GM13977 (cell line): ENCODE measurements at places on chromosomes 13 and 19.

DNA sequence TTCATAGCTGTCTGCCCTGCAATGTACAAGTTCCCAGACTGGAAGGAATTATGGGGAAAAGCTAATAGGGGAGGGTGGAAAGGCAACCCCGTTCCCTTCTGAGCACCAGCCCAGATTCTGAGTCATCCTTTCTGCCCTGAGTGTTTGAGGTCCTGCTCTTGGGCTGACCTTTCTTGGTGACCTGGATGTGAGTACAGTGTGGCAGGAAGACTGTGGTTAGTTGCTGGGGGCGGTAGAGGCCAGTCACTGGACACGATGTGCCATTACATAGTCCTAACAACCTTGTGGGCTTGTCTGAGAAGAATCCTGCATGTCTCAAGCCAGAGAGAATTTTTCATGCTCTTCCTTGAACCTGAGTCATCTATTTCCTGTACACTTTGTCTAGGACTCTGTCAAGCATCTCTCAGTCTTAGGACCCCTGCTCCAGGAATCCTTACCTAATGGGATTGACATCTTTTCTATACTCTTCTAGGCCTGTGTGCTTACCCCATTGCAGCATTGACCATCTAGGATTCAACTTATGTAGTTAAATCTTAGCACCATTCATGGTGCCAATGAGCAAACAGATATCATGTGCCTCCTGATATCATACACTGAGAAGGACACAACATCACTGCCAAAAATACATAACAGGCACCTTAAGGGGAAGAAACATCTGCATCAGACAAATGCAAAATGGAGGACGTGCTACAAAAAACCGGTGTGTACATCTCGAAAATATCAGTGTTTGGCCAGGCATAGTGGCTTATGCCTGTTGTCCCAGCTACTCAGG, 8.1 kb upstream of the ANGPTL4 start:
- DNase-seq: no peak

DNA sequence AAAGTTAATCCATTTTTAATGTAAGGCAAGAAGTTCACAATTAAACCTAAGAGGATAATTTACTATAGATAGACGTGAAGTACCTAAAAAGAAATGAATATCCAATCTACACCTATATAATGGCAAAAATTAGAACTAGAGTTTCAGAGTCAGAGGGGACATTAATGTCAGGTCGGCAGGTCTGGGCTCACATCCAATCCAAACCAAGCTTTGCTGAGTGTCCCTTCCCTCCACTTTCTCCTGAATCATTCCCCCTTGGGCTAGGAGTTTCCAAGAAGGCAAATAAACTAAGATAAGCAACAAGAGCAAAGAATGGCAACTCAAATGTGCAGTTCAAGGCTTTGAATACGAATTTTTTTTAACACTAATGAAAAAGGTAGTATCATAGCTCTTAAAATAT, 2.9 kb downstream of the FLT3 start:
- no peak for DNase-seq

DNA sequence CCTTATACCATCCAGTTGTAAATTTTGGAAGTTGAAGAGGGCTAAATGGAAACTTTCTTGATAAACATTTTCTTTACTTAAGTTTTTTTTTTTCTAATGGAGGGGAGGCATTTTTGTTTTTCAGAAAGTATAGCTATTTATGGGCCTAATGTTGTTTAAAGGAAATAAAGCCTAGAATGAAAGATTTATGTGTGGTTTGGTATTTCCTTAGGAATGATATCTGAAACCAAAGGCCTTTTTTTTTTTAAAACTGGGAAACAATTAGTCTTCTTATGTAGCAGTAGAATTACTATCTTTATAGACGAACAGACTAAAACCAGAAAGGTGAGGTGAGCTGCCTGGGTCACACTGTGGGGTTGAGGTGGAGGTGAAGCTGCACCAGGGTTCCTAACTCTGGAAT, 80.1 kb downstream of the ESD start:
- DNase-seq: no peak

DNA sequence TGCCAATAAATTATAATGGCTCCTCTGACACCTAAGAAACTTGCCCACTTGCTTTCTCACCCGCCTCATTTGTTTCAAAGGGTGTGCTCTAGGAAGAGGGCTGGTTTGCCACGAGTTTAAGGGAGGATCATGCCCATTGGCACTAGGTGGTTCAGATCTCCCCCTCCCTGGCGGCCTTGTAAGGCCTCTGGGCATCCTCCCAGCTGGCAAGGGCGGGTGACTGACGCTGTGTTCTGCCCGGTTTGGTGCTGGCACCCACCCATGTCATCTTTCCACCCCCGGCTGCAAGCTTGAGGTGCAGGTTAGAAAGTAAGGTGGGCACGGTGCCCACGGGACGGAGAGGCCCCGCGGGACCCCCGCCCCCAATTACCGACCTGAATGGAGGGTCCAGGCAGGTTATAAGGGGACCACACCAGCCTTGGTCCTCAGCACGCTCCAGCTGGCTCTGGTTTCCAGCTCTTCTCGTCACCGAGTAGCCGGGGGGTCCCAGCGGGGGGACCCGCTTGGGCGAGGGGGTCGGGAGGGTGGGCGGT, 90.4 kb downstream of the PTPRS start:
- DNase-seq: no peak

GRCh38 chr13:109785892-109786450, 412 bp downstream of the IRS2 start:
- DNase-seq: no peak

- no peak for DNase-seq
Measured at GRCh38 chr13:43319617-43320444, 296.4 kb downstream of the DNAJC15 start.

DNA sequence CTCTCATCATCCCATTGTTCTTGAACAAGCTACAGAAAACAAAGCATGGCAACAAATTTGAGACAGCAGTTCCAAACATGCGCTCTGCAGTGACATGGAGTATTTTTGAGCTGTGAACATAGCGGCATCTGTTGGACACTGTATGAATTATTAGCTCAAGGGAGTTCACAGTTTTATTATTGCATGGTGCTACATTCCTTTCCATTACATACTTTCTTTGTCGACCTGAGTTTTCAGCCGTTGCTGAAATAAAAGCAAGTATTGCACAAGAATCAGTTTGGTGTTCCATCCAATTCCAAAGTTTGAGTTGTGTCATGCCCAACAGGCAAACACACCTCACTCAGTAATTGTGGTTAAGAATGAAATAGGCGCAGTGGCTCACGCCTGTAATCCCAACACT, 30.1 kb upstream of the METTL21C start:
- no peak for DNase-seq

DNA sequence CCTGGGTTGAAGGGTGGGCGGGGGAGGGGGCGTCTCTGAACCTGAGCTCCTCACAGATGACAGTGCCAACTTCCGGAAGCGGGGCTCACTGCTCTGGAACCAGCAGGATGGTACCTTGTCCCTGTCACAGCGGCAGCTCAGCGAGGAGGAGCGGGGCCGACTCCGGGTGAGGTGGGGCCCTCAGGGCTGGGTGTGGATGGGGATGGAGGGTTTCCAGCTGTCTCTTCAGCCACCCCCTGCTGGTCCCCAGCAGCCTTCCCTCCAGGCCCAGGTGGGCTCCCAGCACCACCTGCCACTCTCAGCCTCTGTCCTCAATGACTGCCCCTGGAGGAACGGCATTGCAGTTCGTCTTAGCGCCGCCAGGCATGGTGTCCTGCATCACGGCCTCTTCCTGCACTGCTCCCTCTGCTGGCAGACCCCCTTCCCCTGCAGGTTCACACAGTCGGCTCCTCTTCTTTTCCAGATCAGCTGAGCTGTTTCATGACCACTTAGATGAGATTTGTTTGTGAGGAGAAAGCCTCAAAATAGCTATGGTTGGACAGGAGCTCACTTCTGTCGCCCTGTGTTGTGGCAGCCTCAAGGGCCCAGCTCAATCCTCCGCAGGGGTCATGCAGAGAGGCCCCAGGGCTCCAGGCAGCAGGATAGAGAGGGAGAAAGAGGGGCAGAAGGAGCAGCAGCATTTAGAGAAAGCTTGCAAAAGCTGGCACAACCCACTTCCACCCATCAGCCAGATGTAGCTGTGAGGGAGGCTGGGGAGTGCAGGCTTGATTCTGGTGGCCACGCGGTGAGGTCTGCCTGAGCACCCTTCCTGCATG, 2.5 kb upstream of the GARIN5A start:
- no peak for DNase-seq

DNA sequence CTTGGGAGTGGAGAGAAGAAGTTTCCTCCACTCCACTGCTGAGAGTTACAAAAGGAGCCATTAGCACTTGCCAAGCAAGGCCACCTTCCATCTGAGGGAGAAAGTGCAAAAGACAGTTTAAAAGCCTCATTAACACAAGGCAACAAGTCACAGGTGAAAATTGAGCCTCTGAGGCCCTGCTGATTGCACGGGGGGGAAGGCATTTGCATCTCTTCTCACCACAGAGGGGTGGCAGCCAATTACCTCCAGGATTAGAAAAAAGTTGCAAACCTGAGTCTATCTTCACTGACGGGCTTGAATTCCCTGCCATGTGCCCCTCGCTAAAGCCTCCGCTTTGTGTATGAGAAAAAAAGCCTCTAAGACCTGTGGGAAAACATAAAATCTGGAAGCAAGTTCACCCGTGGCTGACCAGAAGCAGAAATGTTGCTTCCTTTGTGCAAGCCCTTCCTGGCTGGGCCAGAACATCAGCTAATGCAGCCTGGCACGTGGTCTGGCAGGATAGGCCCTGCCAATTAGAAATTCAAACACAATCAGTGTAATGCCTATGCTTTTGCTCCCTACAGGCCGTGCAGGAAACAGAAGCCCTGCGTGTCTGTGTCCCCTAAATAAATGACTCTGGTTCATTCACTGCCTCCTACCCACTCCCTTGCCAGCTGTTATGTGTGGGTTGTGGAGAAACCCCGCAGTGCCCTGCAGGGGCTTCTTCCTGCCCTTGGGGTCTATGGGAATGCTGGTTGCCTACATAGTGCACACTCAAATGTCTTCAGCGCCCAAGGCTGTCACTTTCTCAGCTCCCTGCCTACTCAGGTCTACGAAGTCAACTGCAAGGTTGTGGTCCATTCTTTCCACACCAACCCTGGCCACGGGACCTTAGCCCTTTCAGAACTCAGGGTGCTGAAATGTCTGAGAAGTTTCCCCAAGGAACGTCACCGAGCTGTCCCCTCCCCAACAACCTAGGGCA, 150.2 kb downstream of the UQCRFS1 start:
- no peak for DNase-seq

GRCh38 chr13:35595181-35595580, 118.7 kb upstream of the MAB21L1 start:
- DNase-seq: no peak

DNA sequence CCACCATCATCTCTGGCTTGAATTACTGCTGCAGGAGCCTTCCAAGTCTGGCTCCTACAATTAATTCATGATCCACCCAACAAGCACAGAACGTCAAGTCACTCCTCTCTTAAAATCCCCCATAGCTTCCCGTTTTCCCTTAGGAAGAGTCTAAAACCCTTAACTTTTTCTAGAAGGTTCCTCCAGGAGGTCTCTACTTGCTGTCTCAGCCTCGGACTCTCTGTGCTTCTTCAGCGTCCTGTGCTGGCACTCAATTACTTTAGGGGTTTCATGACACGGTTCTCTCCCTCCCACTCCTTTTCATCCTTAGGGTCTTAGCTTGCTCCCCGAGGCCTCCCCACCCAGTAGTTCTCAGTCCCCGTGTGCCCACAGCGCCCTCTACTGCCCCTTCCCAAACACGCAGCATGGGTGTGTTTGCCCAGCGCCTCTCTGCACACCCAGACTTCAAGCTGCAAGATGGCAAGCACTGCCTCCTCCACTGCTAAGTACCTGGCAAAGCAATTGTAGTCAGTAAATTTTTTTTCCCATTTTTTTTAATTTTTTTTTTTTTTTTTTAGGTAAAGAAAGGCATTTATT, 25.8 kb upstream of the MAP3K10 start:
- peak; percentile 76 for DNase-seq

GRCh38 chr13:40981361-40981760, 37.8 kb downstream of the ELF1 start:
- no peak for DNase-seq

DNA sequence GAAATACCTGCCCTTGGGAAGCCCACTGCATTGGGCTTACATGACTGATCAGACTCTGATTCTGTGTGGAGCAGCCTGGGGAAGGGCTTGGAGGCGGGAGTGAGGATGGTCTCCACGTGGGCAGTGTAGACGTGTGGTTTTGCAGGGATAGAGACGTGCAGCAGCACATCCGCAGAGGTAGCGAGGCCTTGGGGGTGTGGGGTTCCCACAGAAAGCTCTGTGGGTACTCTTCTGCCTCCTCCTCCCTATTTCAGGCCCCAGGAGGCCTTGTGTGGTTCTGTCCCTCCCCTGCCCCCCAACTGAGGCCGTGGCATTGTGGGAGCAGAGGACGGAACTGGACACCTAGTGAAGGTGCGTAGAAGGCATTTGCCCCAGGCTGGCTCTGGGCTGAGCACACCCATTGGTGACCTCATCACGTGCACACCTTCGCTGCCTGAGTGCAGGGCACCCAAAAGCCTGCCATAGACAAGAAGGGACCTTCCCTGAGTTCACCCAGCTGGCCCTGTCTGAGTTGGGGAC, 28.9 kb downstream of the PPP1R37 start:
- no peak for DNase-seq

DNA sequence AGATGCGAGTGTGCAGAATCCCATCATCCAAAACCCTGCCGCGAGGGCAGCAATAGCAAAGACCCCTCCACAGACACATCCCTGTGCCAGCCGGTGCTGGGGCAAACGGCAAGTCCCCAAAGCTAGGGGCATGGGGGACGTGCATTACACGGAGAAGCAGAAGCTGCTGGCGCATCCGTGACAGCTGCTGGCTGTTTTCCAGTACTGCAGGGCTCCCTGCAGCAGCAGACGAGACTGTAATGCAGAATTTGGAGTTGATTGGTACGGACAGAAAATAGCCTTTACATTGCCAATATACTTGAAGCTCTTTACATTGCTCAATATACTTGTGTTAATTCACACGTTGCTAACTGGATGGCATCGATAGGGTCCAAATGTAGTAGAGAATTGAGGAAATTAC, 77.2 kb upstream of the TMTC4 start:
- no peak for DNase-seq

DNA sequence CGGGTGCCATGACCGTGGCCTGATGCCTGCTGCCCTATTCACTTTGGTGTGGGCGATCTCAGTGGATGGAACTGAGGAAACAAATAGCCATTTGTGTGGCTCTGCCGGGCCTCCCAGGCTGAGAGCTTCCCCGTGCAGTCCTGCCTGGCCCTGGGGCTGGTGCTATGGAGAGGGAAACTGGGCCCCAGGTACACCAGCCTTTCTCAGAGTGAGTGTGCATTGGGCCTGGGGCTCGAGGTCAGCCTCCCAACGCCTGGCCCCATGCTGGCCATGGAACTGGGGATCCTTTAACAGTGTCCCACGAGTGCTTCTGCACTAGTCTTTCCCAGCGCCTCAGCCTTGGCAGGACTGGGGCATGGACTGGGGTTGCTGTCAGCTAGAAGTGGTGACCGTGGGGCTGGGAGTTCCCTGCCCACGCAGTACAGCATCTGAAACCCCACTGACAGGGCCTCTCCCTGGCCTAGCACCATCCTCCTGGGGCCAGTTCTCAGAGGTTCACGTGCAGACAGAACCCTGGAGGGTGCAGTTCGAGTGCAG, 10.5 kb downstream of the PLEKHF1 start:
- peak; percentile 17 for DNase-seq
